ENCODE measurements at places on chromosomes 2 and 18.
A peak's percentile ranks its signal among the peaks of the same experiment; 100 is the strongest.

DNA sequence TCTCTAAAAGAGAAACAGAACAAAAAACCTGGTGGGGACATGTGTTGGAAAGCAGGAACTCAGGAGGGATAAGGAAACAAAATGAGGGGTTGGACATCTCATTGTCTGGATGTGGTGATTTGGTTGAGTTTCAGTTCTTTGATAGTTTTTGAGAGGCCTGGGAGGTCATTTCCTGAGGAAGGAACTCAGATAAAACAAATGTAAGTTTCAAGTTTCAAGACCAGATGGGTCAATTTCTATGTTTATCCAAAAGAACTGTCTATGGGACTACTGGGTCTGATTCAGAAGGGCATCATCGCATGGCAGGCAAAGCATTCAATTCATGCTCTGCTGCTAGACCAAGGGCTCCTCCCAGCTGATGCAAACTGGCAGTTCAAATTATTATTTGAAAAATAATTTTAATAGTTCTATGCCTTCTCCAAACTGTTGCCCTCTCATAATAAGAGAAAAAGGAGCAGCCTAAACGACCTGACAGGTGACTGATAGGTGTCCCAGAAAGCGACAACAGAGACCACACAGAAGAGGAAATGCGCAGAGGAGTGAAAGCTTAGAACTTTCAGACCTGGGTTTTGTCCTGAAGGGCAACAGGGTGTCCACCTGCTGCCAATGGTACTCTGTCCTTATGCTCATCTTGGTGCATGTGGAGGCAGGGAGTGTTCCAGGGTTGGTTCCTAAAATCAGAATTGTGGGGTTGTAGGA lies 39.3 kb upstream of the SH3RF3 start:
- no peak for DNase-seq

GRCh38 chr2:109522063-109522374 lies 91.7 kb downstream of the SEPTIN10 start:
- no peak for DNase-seq

- no peak for DNase-seq
Measured at GRCh38 chr18:63801343-63801742, 26.1 kb downstream of the SERPINB7 start.

DNA sequence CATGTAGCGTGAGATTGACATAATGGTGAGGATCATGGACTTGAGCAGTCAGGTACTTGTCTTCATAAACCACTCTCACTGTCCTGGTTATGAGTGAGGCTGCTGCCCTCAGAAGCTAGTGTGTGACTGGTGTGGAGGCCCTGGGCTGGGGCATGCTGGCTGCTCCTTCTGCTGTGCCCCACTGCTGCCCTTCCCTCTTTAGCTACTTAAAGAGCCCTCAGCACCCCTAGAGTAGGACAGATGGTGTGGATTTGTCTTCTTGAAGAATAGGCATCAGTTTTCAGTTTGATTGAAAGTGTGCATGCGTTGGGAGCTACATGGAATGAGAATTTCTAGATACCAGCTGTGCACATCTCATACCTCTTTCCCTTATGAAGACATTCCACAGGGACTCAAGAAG lies 15.4 kb downstream of the CPLX4 start:
- no peak for DNase-seq

- no peak for DNase-seq
Measured at GRCh38 chr2:180161415-180161814, 154.3 kb upstream of the CWC22 start.

DNA sequence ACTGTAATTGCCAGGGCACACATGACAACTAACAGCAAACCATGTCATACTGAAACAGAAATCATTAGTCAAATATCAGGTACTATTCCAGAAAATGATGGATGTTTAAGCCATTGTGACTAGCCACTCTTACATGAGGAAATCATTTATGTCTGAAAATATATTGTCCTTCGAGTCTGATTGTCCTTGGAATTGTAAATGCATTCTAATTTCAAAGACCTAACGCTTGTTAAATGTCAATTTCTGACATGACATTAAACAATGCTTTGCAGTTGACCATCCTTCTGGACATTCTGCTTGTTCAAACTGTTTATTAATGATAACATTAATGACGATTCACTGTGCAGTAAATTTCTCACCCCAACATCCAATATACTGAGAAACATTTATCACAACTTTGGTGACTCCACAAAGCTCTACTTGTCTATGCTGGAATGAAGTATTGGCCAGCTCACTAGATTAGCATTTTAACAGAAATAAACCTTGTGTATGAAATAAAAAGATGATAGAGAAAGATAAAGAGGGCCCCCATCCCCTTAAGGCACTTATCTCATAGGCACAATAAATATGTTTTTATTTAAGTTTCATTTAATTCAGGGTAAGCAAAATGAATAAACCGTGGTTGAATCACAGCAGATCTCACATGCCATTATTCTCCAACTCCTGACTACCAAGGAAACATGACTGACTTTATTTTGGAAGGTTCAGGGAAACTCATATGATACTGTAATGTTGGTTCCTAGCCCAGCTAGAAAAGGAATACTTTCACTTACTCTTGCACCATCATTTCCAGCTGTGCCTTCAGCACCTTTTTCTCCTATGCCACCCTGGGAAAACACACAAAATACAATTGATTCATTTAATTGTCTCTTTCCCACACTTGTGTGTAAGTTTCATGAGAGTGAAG lies 82.3 kb downstream of the COL3A1 start:
- DNase-seq = no peak

- no peak for DNase-seq
Measured at GRCh38 chr2:125185691-125186270, 1160.7 kb downstream of the CNTNAP5 start.

- peak; percentile 45 for DNase-seq
Measured at GRCh38 chr2:9552219-9553178, 3.1 kb downstream of the ADAM17 start.

- peak; percentile 75 for DNase-seq
Measured at GRCh38 chr2:85813982-85814801, 60.4 kb downstream of the ATOH8 start.

GRCh38 chr2:99949530-99949929 lies 192.9 kb downstream of the AFF3 start:
- no peak for DNase-seq

GRCh38 chr2:133421516-133422324 lies 146.5 kb downstream of the NCKAP5 start:
- DNase-seq = peak; percentile 93

DNA sequence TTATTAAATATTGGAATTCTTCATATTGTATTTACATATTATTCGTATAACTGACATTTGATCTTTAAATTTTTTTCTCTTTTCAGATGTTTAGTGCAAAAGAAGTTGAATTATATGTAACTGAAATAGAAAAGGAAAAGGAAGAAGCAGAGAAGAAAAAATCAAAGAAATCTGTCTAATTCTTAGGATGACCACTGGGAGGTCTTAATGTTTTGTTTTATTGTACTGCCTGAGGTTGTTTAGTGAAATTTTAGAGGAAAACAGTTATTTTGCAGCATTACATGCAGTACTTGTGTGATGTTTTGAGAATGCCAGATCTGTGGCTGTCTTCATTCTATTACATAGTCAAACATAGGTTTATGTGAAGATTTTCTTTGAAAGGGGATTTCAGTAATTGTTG lies 34.0 kb upstream of the TAF4B start:
- DNase-seq = no peak

GRCh38 chr2:32910883-32911598 lies 35.7 kb upstream of the LTBP1 start:
- DNase-seq = no peak

DNA sequence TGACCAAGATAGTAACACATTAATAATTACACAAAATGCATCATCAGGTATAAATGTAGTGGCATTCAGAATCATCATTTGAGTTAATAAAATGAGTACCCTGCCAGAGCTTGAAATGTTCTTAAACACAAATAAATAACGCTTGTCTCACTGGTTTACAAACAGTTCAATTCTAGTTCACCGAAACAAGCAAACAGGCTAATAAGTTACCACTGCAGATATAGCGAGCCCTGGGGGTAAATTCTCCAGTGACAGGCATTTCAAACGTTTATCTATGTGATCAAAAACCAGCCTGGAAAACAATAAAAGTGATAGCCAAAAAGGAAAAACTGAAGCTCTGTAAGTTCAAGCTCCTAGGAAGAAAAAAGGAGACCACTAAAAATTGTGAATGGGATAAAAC lies 152.6 kb downstream of the THADA start:
- no peak for DNase-seq

DNA sequence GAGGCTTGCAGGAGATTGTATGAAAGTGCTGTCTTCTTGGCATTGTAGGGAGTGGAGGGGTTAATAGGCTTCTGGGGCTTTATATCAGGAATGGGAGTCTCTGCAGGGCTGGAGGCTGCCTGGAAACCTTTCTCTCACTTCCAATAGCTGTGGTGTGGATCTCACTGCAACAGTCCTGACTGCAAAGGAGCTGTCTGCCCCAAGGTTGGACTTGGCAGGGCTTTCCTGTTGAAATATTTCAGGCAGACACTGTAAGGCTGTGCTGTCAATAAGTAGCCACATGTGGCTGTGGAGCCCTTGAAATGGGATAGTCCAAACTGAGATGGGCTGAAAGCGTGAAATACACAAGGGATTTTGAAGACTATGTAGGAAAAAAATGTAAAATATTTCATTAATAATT lies 399.1 kb upstream of the SPRED2 start:
- no peak for DNase-seq

GRCh38 chr18:28048612-28049011 lies 128.3 kb downstream of the CDH2 start:
- no peak for DNase-seq

- DNase-seq = no peak
Measured at GRCh38 chr2:24930768-24931167, 10.7 kb upstream of the ADCY3 start.

GRCh38 chr2:172512810-172513523 lies 42.9 kb upstream of the PDK1 start:
- DNase-seq = no peak

DNA sequence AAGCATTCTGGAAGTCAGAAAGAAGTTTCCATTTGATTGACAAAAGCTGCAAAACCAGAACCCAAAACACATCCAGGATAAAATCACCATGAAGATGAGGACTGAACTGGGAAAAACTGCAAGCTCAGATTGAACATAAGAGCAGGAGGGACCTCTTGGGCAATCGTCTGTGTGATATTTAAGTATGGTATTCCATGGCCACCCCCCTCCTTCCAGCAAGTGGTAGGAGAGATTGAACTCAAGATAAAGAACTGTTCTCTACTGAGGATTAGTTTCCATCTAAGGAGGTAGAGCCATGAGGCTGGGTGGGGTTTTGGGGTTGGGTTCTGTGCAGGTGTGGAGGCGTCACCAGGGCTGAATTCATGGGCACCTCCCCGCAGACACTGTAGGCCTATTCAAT lies 251.1 kb downstream of the NCKAP5 start:
- no peak for DNase-seq

DNA sequence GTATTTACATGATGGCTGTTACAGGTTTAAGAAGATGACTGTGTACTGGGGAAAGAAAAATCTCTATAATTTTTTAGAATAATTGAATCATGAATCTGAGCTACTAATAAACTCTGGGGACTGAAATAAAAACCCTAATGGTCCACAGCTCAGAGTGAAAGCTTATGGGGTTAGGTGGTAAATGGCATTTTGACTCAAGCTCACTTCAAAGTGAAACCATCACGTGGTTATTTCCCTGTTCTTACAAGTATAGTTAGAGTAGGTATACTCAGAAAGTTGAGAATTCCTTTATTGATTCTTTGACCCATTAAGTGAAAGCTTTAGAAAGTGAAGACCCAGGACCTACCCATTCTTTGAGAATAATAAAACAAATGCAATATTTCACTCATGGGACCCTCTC lies 626.2 kb upstream of the SETBP1 start:
- DNase-seq = no peak

- DNase-seq = no peak
Measured at GRCh38 chr2:73237168-73237567, 3.1 kb downstream of the CCT7 start.

GRCh38 chr2:128115921-128116623 lies 25.1 kb downstream of the UGGT1 start:
- no peak for DNase-seq

GRCh38 chr2:29780906-29781305 lies 140.5 kb downstream of the ALK start:
- no peak for DNase-seq
